Activated naive CD8-positive, alpha-beta T cell treated with anti-CD3 and anti-CD28 coated beads, Interleukin-2, amount 50 U/mL, for 24 hours (primary cell): ENCODE measurements at places on chromosomes 11 and 22.

- DNase-seq: no peak
Observed at GRCh38 chr22:39408807-39409206, 9.2 kb downstream of the TAB1 start.

DNA sequence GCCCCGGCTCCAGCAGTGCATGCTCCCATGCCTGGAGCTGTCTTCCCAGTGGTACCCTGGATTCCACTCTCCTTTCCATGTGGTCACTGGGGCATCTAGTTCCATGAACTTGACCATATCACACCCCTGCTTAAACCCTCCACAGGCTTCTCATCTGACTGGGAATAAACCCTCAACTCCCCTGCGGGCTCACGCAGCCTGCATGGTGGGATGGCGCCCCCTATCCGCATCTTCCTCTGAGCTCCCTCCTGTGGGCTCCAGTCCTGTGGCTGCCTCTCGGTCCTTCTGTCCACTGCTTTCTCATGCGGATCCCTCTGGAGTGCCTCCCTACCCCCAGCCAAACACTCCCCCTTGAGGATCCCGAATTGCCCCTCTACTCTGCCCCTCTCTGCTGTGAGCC is 41.4 kb upstream of the TTLL12 start:
- peak; percentile 51 for DNase-seq

GRCh38 chr11:57885298-57886050 is 123.9 kb downstream of the CTNND1 start:
- no peak for DNase-seq

GRCh38 chr11:15610881-15611280 is 496.2 kb downstream of the INSC start:
- no peak for DNase-seq

DNA sequence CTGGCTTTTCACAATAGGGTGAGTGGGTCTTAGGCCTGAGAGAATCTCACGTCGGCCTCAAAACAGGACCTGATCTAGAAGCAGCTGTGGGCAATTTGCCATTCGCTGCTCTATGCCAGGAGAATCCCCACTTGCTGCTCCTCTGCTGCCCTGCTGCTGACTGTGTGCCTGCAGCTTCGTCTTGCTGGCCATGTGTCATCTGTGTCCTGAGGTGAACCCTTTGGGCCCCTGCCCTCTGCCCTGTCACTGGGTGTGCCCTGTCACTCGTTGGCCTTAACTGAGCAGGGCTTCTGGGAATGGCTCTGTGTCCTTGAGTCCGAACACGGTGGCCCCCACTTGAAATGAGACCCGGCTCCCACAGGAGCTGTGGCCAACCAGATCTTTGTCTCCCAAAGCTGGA is 6.2 kb downstream of the NAA40 start:
- no peak for DNase-seq

DNA sequence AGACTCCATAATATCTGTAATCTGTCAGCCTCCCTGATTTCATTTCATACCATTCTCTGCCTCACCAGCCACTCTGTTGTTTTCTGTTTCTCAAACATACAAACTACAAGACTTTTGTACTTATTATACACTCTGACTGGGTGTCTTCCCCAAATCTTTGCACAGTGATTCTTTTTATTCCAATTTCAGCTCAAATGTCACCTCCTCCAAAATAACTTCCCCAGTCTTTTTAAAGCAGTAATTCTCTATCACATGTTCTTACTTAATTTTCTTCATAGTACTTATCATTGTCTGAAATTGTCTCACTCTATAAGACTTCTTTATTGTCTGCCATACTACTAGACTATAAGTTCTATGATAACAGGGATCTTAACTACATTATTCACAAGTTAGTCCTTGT is 19.6 kb downstream of the SOX6 start:
- no peak for DNase-seq

GRCh38 chr11:129894278-129895125 is 876 bp downstream of the NFRKB start:
- peak; percentile 7 for DNase-seq

DNA sequence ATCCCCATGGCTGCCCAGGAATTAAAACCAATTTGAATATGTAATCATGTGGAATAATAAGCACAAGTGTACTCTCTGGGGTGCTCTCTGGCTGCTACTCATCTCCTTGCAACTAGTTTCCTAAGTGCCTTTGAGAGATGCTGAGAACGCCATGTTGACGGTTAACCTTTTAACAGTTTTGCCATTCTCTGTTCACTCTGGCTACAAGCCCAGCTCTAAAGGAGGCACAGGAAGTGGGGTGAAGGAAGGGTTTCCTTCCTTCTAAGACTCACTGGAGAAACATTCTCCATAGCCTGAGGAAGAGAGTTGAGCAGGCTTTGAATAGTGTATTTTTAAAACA is 122.0 kb upstream of the ZC3H12C start:
- no peak for DNase-seq

DNA sequence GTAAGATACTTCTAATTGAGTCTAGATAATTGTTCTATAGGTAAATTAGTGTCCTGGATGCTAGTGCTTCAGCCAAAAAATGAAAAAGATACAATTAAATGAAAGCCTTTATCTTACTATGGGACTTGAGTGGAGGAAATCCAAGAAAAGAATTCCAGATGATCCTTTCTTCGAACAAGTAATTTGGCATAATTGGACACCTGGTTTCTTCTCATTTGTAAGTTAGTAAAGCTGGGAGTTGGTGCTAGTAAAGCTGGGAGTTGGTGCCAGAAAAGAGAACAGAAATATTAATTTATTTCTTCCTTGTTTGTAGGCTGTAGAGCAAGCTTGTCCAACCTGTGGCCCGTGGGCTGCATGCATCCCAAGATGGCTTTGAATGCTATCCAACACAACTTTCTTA is 12.3 kb downstream of the OR51V1 start:
- DNase-seq: no peak

- no peak for DNase-seq
Observed at GRCh38 chr22:47105085-47105484, 342.6 kb downstream of the TBC1D22A start.

- no peak for DNase-seq
Observed at GRCh38 chr11:66957971-66958231, 282 bp downstream of the PC start.
